ENCODE measurements at places on chromosomes 3 and 15. TPM values are rescaled to one million over a fixed set of nuclear protein-coding genes. Genes with fewer than 3 reads are reported as not detected.

GRCh38 chr3:43063114-43063513, 42.8 kb downstream of the POMGNT2 start:
- H3K4me3 ChIP-seq: no peak overlapping the region
- H3K27ac ChIP-seq: no peak overlapping the region
- H3K36me3 ChIP-seq: no peaks in the 10 kb centered on the region
- no peak for DNase-seq
- peaks cover 3% of the 10 kb centered on the region for H3K27me3 ChIP-seq
- no peaks in the 10 kb centered on the region for H3K4me1 ChIP-seq

DNA sequence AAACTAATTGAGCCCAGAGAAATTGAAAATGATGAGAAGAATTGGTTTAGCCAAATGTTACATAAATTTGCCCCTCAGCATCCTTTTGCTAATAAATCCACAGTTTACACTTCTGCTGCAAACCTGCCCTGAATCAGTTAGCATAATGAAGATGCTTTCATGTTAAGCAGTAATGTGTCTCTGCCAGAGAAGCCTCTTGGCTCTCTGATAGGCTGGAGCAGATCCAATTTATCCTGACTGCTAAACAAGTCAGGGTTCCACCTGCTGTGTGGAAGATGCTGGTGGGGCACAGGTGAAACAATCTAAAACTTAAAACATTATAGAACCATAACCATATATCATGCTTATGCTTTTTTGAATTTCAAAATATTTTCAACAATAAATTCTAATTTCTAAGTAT, 946.8 kb downstream of the OTOL1 start:
- no peaks in the 10 kb centered on the region for H3K27me3 ChIP-seq
- no peaks in the 10 kb centered on the region for H3K36me3 ChIP-seq
- no peak overlapping the region for H3K27ac ChIP-seq
- no peaks in the 10 kb centered on the region for H3K4me1 ChIP-seq
- no peak for DNase-seq

The SCN11A gene
- not detected for total RNA-seq

DNA sequence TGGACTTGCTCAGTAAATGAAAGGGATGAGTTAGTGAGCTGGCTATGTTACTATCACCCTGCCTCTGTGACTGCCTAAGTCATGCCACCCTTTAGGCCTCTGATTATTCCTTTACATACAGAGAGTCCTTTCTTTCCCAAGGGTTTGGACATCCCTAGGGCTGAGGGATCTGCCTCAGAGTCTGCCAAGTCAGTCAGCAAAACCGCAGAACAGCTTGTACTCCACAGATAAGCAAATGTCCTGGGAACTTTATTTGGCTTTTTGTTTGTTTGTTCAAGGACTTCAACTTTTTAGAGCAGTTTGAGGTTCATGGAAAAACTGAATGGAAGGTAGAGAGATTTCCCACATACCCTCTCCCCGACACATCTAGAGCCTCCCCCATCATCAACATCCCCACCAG, 82.6 kb upstream of the TRIM42 start:
- no peak overlapping the region for H3K4me3 ChIP-seq
- no peaks in the 10 kb centered on the region for H3K36me3 ChIP-seq
- no peak for DNase-seq
- no peaks in the 10 kb centered on the region for H3K4me1 ChIP-seq
- no peaks in the 10 kb centered on the region for H3K27me3 ChIP-seq
- H3K27ac ChIP-seq: no peak overlapping the region

DNA sequence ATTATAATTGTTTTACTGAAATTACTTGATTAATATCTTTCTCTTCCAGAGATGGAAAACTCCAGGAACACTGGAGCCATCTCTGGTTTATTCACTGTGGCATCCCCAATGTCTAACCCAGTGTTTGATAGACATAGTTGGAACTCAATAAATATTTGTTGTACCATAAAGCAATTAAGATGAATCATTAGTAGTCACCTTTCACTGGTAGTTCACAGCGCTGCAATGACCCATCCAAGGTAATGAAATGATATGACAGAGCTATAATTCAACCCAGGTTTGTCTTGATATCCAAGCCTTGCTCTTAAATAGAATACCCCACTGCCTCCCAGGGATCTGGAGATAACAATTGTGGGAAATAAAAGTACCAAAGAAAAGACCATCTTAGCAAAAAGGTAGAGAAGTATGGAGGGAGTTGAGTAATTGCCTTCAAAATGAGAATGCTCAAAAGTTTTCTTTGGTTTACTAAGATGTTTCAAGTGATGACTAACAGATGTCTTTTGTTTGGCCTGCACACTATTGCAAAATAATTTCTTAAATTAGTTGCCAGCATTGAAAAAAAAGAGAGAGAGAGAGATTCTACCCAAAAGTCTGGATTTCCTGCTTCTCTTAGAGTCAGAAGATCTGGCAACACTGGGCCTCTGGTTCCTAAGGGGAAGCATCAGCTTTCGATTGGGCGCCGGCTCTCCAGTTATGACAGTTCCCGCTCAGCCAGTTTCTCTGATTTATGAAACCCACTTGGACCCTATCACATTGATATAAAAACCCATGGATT, 348.5 kb downstream of the ERC2 start:
- H3K4me1 ChIP-seq: peaks cover 2% of the 10 kb centered on the region
- peak; percentile 18 for DNase-seq
- H3K36me3 ChIP-seq: no peaks in the 10 kb centered on the region
- H3K27me3 ChIP-seq: no peaks in the 10 kb centered on the region
- H3K27ac ChIP-seq: peak overlapping the region; percentile 10
- no peak overlapping the region for H3K4me3 ChIP-seq

The FGF12 gene
- total RNA-seq: not detected

- no peaks in the 10 kb centered on the region for H3K36me3 ChIP-seq
- H3K27me3 ChIP-seq: no peaks in the 10 kb centered on the region
- H3K4me3 ChIP-seq: no peak overlapping the region
- no peak for DNase-seq
- H3K4me1 ChIP-seq: no peaks in the 10 kb centered on the region
- no peak overlapping the region for H3K27ac ChIP-seq
Observed at GRCh38 chr15:86062646-86063243, 16.9 kb upstream of the AGBL1 start.

DNA sequence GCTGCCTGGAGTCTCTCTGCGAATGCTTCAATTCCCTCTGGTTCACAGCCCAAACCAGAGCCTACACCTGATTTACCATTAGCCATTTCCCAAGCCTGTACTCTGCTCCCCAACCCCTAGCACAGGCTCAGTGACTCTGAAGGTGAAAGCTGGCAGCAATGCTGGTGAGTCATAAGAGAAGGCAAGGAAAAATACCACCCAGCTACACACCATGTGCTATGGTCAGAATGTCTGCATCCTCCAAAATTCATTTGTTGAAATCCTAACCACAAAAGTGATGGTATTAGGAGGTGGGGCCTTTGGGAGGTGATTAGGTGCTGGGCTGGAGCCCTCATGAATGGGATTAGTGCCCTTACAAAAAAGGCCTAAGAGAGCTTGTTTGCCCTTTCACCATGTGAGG, 117.1 kb upstream of the TJP1 start:
- H3K36me3 ChIP-seq: no peaks in the 10 kb centered on the region
- peaks cover 16% of the 10 kb centered on the region for H3K4me1 ChIP-seq
- peak; percentile 47 for DNase-seq
- no peaks in the 10 kb centered on the region for H3K27me3 ChIP-seq
- H3K4me3 ChIP-seq: no peak overlapping the region
- no peak overlapping the region for H3K27ac ChIP-seq

DNA sequence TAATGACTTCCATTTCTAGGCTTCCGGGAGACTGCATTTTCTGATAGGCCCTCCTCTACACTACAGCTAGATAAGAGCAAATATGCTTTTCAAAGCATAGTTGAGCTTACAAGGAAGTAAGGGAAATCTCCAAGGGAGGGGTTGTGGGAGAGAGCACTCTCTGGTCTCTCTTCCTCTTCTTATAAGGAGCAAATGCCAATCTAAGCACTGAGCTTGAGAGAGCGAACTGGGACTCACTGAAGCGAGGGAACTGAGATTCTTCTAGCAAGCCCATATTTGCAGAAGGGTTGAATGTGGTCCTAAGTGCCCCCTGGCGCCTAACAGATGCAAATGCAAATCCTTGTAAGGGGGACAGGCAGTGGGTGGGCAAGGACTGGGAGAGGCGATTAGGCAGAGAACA, 164.8 kb downstream of the ERC2 start:
- DNase-seq: peak; percentile 36
- H3K4me1 ChIP-seq: no peaks in the 10 kb centered on the region
- no peaks in the 10 kb centered on the region for H3K36me3 ChIP-seq
- H3K27ac ChIP-seq: no peak overlapping the region
- no peak overlapping the region for H3K4me3 ChIP-seq

The FAM3D gene
- not detected for total RNA-seq

The PDZRN3 gene
- total RNA-seq: 17.0 TPM

DNA sequence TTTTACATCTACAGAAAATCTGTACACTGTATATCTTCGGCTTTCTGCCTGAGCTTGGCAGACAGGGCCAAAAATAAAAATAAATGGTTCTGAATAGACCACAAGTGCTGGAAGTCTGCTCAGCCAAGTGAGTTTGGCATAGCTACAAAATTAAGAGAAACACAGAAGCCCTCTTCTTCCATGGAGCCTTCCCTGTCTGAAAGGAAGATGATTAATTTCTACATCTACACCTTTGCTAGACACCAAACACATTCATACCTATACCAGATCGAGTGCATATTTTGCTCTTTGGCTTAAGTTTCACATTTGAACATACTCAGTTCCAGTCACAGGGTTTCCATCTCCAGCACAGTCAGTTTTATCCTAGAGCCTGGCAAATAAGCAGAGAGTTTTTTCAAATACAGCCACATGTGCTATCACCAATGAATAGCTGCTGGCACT, 224.6 kb downstream of the GREM1 start:
- no peaks in the 10 kb centered on the region for H3K27me3 ChIP-seq
- peaks cover 14% of the 10 kb centered on the region for H3K4me1 ChIP-seq
- H3K36me3 ChIP-seq: peaks cover 7% of the 10 kb centered on the region
- peak overlapping the region; percentile 31 for H3K27ac ChIP-seq

The PLCD1 gene
- 15.0 TPM for total RNA-seq

- no peak overlapping the region for H3K4me3 ChIP-seq
- DNase-seq: no peak
- no peaks in the 10 kb centered on the region for H3K27me3 ChIP-seq
- H3K27ac ChIP-seq: no peak overlapping the region
- H3K4me1 ChIP-seq: peaks cover 5% of the 10 kb centered on the region
Observed at GRCh38 chr3:124664804-124665203, 65.4 kb upstream of the UMPS start.

- no peak overlapping the region for H3K27ac ChIP-seq
- no peaks in the 10 kb centered on the region for H3K36me3 ChIP-seq
- H3K27me3 ChIP-seq: no peaks in the 10 kb centered on the region
- peak; percentile 50 for DNase-seq
- H3K4me1 ChIP-seq: peaks cover 22% of the 10 kb centered on the region
Observed at GRCh38 chr15:39887832-39888231, 32.2 kb downstream of the GPR176 start.

- no peaks in the 10 kb centered on the region for H3K4me1 ChIP-seq
- no peak overlapping the region for H3K27ac ChIP-seq
- H3K4me3 ChIP-seq: no peak overlapping the region
- no peak for DNase-seq
Observed at GRCh38 chr3:48795997-48796732, 51.5 kb downstream of the PRKAR2A start.

The ARL13B gene
- 6.7 TPM for total RNA-seq

GRCh38 chr15:62895905-62896316, 146.6 kb upstream of the TPM1 start:
- H3K27ac ChIP-seq: peak overlapping the region; percentile 100
- H3K4me1 ChIP-seq: peaks cover 25% of the 10 kb centered on the region
- H3K36me3 ChIP-seq: no peaks in the 10 kb centered on the region
- H3K4me3 ChIP-seq: no peak overlapping the region
- no peaks in the 10 kb centered on the region for H3K27me3 ChIP-seq
- peak; percentile 95 for DNase-seq

The MCTP2 gene
- 8.6 TPM for total RNA-seq

All from IMR-90 (cell line).